ENCODE measurements at places on chromosomes 3 and 15.

- peak; percentile 71 for DNase-seq
Measured at GRCh38 chr3:196537319-196537984, 22.3 kb upstream of the SMCO1 start.

GRCh38 chr3:141056751-141057171 is 5.6 kb downstream of the SPSB4 start:
- no peak for DNase-seq

DNA sequence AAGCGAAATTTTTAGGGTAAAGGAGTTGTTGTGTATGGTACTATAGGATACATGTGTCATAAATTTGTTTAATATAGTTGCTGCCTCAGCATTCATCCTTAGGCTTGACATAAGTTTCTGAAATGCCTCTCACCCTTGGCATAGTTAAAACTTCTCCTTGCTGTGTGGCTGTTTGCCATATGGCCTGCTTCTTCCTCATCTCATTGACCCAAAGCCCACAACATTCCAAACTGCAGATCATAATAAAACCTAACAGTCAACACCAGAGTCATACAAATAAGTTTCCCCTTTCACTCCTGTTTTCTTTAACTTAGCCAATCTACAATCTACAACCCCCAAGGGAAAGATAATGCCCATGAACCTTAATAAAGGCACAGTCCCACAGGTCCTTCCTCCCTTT is 136.6 kb downstream of the TMCC1 start:
- no peak for DNase-seq

DNA sequence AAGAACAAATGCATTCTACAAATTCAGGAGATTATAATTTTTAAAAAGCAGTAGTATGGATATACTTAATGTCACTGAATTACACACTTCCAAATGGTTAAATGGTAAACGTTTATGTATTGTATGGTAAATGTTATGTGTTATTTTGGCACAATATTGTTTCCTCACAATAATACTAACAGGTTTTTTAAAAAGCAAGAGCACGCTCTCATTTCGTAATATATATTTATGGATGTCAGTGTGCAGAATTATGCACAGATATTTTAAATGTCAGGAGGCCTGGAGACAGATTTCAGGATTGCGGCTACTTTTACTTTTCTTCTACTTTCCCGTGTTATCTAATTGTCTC is 533 bp downstream of the ZNF445 start:
- no peak for DNase-seq

DNA sequence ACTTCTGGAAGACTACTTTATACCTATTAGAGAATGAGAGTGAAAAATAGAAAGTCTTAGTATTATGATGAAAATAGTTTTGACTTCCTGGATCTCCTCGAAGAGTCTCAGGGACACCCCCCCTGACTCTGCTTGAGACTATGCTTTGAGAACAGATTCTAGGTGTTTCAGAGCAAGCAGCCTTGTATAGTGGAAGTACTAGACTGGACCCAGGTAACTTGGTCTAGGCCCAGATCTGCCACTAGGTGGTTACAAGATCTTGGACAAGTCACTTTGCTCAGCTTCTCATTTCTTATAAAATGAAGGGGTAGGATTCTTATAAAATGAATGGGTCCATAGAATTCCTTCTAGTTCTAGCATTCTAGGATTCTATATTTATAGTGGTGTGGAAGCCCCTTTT is 9.1 kb downstream of the ABHD5 start:
- no peak for DNase-seq

DNA sequence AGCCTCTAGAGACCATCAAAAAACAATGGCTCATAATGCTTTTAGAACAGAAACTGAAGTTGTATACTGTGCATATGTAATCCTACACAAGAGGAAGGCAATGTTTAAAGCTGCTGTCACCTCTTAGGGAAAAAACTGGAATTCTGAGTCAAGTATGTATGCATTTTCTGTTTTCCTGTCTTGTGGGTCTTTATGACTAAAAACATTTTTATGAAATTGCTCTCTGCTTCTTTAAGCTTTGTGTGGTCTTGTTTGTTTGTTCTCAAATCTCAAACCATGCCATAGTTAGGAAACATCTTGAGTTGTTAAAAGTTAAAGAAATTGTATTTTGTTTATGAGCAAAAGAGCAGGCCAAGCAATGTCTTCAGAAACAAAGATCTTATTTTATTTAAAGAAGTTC is 80.9 kb upstream of the SOX2 start:
- DNase-seq: no peak

GRCh38 chr15:29401644-29402043 is 132.0 kb upstream of the NSMCE3 start:
- no peak for DNase-seq

DNA sequence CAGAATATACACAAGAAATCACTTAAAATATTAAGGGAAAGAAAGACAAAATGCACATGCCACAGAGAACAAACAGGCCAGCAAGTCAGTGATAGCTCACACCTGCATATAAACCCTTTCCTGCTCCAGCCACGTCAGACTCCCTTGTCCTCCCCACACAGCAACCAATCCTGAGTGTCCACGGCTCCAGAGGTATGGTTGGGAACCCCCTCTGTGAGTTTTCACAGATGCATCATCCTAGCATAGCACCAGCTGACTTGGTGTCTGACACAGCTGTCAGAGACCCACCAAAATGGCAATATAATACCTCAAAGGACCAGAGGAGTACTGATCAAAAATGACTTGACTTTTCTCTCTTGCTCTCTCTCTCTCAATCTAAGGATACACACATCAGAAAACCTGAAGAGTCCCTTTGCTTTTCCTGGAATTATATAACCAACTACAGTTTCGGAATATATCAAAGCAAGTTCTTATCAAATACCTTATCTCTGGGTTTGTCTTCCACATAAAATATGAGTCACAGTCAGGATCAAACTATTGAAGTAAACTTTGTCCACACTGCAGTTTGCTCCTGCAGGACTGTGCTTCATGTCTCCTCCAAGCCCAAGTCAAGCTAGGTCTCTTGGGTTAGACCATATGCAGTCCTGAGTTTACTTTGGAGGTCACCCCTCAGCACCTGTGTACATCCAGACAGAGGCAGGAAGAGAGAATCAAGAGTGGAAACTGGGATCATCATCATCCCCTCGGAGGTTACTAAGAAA is 187.1 kb upstream of the THBS1 start:
- no peak for DNase-seq

GRCh38 chr15:22947101-22948000 is 32.8 kb downstream of the CYFIP1 start:
- no peak for DNase-seq

DNA sequence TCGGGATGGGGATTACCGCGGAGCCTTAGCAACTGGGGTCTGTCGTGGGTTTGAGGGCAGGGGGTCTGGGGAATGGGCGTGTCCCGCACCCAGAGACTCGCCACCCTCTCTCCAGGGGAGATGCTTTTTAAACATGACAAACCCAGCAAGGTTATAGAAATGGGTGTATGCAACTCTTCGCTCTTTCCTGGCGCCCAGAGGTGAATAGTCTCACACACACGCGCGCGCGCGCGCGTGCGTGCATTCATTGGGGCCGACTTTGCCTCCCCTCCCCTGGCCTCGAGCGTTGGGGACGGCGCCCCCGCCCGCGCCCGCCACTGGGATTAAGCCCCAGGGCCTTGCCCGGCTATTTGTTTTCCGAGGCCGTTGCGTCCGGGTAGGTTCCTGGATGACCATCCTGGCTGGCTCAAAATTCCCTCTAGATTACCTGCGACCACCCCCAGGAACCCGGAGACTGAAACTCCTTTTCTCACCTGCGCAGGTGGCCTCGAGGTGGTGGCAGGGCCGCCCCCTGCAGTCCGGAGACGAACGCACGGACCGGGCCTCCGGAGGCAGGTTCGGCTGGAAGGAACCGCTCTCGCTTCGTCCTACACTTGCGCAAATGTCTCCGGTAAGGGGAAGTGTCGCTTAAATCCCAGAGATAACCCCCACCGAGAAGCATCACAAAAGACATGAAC is 777 bp downstream of the GPR160 start:
- DNase-seq: peak; percentile 19

DNA sequence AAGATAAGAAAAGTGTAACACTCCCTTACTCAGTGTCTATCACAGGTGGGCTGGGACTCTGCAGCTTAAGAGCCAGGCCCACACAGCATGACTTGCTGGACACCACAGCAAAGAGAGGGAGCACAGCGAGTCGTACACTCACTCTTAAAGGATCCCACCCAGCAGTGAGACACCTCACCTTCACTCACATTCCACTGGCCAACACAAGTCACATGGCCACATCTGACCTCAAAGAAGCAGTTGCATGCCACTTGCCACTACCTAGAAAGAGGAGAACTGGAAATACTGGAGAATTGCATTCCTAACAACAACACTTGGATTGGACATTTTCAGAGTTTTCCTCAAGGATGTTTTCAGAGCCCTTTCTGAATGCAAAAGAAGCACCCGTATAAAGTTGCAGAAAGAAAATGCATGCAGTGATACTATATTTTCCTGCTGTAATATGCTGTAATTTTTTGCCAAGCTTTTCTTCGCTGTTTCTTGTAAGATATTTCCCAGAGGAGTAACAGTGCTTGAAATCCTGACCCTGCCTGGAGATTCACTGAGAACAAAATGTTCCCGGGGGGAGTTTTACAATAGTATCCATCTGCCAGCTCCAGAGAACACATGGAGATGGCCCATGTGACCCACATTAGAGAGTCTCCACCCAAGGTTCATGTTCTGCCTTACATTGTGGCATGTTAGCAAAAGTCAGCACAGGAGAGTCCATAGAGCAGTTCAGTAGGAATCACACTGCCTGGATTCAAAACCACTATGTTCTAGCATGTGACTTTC is 42.2 kb downstream of the TRIM42 start:
- no peak for DNase-seq

- no peak for DNase-seq
Measured at GRCh38 chr3:186965141-186965879, 35.0 kb downstream of the ST6GAL1 start.

GRCh38 chr15:100909989-100910955 is 8.9 kb upstream of the LRRK1 start:
- DNase-seq: no peak

DNA sequence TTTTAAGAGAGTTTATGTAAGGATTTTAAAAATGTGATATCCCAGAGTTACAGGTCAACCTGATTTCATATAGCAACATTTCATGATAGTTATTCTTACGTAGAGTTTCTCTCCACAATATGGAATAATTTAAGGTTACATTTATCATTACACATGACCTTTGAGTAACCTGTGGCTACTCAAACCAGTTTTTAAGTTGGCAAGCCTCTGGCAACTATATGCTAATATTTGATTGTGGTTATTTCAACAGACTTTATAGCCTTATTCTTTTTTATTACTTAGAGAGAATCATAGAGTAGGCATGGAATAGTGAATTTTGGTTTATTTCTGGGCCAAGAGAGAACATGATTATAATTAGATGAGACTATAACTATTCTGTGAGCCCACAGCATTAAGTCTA is 504.9 kb downstream of the NLGN1 start:
- DNase-seq: no peak

DNA sequence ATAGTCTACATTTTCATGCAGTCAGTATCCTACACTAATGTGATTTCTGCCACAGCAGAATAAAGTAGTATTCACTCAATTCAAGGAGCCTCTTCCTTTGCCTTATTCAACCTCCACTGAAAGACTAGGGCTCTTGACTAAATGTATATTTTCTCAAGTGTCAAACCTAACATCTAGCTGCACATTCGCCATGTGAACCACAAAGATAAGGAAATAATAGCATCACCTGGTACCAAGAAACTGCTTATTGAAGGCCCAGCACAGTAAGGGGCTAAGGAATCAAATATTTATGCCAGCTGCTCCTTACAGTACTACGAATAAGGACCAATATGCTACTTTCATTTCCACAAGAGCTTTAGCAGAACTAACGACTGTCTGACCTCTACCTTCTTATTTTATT is 1.3 kb downstream of the SRP14 start:
- no peak for DNase-seq

DNA sequence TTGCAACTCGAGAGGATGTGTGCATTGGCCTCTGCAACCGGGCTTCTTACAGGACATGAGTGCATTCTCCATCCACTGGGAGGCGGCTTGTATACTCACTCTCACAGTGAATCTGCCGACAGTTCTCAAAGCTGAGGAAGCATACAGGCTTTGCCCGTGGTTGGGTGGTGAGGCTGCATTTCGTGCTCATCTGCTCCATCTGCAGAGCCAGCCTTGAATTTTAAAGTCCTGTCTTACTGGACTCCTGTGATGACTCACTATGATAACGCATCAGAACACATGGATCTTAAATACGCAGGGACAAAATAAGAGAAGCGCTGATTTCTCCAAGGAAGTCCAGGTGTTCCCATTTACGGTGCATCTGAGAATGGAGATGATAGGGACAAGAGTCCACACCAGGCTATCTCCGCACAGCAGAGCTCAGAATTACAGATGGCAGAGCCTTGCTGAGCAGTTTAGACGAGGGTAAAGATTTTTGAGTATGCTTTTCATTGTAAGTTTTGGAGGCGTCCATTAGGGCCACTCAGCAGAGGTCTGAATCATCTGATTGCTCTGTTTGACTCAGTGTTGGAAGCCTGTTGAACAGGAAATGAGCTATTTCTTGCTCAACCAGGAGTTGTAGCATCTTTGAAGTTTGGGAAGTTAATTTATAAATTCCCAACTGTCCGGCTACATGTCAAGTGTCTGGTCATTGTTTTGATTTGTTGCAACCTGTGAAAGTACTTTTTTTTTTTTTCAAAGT is 87.1 kb downstream of the GABRG3 start:
- DNase-seq: no peak

DNA sequence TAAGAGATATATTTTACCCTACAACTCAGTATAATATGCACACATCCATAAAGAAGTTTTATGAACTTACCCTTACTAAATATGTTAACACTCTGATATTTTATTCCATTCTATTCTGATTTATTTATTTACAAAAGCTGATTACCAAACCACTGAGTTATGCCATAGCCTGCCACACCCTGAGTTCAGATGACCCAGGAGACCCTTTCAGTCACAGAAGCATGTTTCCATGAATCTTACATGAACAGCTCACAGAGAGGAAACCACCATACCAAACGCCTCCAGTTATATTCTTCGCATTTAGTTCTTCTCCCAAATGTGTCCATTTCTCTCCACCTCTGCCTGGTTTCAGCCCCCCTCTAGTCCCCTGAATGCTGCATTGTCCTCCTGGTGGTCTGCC is 103.5 kb downstream of the SEMA5B start:
- no peak for DNase-seq

DNA sequence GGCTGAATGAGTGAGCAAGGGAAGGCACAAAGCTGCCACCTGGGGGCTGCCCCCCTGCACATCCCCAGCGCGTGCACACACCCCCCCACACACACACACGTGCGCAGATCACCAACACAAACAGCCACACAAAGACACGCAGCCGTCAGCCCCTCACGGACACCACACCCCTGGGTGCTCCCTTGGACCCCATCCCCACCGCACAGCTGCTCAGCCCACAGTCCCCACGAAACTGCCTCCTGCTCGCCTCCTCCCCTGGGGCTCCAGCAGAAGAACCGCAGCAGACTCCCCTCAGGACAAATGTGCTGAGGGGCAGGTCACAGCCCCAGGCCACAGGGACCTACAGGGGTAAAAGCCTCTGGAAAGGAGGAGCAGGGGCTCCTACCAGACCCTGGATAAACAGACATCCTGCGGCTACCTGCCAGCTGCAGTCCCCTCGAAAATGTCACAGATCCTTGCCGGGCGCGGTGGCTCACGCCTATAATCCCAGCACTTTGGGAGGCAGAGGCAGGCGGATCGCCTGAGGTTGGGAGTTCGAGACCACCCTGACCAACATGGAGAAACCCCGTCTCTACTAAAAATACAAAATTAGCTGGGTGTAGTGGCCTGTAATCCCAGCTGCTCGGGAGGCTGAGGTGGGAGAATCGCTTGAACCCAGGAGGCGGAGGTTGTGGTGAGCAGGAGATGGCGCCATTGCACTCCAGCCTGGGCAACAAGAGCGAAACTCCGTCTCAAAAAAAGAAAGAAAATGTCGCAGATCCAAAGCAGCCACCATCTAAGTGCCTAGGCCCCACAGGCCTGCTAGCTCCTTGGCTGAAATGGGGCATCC is 6.5 kb downstream of the TWF2 start:
- DNase-seq: peak; percentile 54
